CD4-positive, alpha-beta T cell treated with Interferon alpha-2 for 1 hour (primary cell): ENCODE measurements at places on chromosomes 4 and X.

DNA sequence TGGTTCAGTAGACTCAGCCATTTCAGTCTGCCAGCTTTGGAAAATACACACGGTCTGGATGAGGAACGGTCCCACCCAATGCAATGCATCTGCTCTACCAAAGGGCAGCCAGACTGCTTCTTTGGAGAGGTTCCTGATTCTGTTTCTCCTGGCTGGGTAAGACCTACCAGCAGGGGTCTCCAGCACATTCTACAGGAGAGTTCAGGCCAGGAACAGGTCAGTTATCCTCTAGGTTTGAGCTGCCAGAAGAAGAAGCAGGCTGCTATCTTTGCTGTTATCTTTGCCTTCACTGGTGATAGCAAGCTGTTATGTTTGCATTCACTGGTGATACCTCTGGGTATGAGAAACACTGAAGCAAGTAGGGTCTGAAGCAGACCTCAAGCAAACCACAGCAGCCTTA is 45.5 kb upstream of the PBDC1 start:
- DNase-seq, result no peak

DNA sequence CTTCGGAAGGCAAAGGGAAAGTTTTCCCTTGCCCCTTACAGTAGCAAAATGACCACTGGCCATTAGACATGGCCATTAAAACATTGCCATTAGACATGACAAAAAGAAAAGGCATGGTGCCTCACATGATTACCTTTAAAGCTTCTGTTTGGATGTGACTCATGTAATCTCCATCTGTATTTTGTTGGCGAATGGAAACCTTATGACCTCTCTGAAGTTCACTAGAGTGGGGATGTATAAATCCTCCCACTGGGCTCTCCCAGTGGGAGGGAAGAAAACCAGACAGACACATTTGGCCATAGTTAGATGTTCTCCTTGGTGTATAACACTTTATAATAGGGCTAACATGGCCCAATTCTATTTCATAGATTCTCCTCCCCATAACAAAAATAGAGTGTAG is 152.6 kb downstream of the MAGEB17 start:
- DNase-seq, result no peak

DNA sequence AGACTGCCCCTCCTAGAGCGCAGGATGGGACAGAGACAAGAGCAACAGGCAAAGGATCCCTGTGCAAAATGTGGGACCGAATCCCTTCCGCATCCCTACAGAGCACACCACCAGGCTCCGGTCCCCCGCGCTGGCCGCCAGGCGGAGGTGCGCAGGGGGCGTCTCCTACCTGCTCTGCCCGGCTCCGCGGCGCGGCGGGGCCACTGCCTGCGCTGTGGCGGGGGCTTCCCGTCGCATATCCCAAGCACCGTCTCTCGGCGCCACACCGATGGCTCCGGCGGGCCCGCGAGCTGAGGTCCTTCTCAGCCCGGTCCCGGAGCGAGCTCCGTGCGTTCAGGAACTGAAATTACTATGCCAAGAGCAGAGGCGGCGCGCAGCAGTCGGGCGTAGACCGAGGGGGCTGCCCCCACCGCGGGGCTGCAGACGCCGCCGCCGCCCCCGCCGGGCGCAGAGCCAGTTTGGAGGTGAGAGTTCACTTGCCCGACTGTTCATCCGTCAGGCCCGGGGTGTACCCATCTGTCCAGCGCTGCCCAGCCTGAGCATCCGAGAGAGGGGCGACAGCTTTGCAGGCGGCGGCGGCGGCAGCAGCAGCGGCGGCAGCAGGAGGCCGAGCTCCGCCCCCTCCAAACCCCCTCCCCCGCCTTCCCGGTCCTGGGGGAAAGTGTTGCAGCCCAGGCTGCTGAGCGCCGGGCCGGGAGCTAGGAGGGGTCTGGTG is at the start of gene GPRIN3:
Gene GPRIN3, minus strand, starts transcription at position 355 of the 715 bp plus-strand sequence. CDS start 57,690 bp downstream, outside the sequence.
- peak; percentile 71 for DNase-seq

- DNase-seq, result no peak
These were observed 623.8 kb downstream of the FAT4 start for GRCh38 chr4:125938541-125938940.

GRCh38 chr4:70753630-70754029 is 31.9 kb downstream of the RUFY3 start:
- no peak for DNase-seq

- no peak for DNase-seq
These were observed 197.0 kb upstream of the DCAF8L1 start for GRCh38 chrX:28178206-28178605.

- DNase-seq, result no peak
These were observed 24.5 kb downstream of the WDR17 start for GRCh38 chr4:176090115-176090514.

- DNase-seq, result no peak
These were observed 56.1 kb downstream of the INTS12 start for GRCh38 chr4:105652286-105652888.

- DNase-seq, result no peak
These were observed 6.3 kb downstream of the AREG start for GRCh38 chr4:74451214-74451661.

GRCh38 chrX:46758163-46758955 is 559 bp downstream of the SLC9A7 start:
- no peak for DNase-seq

DNA sequence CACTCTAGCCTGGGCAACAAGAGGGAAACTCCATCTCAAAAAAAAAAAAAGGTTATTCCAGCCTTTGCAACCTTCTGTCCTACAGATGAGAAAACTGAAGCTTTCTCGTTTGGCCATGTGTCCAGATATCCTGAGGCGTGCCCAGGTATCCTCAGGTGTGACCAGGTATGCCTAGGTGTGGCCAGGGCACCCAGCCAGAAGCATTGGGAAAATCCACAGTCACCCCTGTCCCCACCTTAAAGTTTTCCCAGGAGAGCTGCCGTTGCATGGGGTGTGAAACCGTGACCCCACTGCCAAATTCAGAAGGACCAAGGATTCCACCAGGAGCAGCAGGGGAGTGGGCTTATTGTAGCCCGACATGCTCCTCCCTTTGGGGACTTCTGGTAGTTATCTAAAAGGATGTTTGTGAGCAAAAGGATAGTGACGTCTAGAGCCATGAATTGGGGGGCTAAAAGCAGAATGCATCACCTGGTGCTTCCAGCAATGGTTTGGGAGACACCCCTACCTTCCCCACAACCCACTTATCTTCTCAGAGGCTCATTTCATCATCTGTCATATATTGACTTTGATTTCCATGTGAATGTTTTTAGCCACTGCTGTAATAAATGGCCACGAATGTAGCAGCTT is 4.0 kb upstream of the DHRSX start:
- DNase-seq, result no peak

DNA sequence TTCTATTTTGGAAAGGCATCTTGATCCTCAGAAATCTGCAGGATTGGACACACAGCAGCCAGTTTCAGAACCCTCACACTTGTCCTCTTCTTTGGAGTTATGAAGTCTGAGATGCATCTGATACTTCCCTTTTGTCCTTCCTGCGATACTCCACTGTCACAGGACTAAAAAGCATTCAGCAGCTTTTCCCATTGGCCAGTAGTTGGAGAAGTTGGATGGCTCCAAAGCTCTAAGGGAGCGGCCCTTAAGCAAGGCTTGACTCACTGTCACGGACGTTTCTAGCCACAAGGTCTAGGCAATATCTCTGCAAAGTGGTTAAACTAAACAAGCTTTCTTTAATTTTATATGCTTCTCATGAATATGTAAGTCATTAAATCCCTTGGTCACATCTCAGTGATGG is 417.0 kb downstream of the AFF2 start:
- no peak for DNase-seq

DNA sequence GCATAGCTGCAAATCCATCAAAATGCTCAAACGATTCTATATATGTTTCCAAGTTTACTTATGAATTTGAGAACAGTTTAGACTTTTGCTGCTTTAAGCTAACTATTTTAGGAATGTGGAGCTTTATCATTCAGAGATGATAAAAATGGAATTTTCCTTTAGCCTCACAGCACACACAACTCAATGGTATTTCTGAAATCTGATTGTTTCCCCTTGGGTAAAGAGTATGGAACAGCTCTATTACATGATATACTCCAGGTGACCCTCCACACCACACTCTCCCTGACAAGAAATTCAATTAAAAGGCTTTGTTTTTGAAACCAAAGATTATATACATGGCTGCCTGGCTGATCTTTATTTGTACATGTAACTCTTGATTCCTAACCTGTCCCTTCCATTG is 120.0 kb downstream of the LUZP4 start:
- no peak for DNase-seq

DNA sequence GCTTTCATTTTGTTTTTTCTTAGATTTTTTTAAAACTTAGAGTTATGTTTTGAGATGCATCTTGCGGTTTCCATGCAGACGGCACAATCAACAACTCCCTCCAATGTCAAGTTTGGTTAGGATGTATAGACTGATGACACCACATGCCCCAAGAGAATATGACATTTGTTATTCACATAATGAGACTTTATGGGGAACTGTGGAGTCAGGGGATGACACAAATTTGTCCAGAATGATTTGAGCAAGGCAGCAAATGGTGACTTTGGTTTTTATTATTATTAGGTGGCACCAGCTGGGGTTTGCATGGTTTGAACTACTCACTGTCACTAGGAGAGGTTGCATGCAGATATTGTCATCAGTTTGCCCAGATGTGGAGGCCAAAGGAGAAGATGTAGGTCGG is 461.8 kb upstream of the PRKX start:
- DNase-seq, result no peak

- DNase-seq, result no peak
These were observed 192.4 kb downstream of the MGST2 start for GRCh38 chr4:139857977-139858376.

GRCh38 chrX:30230395-30230794 is at the start of gene MAGEB3:
Gene MAGEB3, plus strand, starts transcription at chrX:30230657. Its CDS starts 5,268 bp downstream, at chrX:30235925.
- DNase-seq, result no peak

DNA sequence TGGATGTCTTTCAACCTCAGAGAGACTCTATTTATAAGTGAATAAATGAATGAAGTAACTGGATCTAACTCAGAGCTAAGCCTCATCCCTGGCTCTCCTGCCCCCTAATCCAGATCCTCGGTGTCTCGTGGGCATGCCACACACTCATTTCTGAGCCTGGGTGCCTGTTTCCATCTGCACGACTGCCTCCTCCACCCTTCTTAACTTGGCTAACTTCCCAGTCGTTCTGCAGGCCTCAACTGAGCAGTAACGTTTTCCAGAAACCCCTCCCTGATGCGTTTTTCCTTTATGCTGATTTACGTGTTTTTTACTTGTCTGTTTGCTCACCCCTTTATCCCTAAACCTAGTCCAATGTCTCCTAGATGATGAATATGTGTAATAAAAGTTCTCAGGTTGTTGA is 186.9 kb upstream of the HS3ST1 start:
- DNase-seq, result no peak

DNA sequence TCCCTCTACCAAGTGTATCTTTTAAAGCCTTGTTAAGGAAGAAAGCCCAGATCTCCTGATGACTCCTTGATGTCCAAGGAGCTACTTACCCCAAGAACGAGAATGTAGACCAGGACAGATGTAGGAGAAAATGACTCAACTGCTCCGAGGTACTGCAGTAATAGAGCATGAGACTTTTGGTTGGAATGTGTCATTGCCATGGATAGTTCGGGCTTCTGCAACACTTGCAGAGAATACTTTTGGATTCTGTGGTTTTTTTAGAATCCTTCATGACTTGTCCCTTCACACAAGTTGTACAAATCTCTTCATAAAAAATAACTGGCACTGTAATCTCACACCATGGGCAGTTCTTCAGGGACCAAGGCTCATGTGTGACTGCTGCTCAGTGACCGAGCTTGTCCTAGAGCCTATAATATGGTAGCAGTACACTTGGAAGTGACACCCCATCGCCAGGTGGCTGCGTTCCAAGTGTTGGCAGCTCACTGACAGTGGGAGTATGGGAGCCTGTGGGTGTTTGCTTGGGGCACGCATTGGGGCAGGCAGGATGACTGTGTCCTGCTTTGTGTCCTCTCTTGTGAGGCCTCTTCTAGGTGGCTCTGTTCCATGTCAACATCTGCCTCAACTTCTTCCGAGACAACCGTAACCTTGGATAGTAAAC is 87.9 kb upstream of the WDR1 start:
- no peak for DNase-seq

- DNase-seq, result peak; percentile 31
These were observed 1.6 kb downstream of the RCHY1 start for GRCh38 chr4:75512386-75513211.

DNA sequence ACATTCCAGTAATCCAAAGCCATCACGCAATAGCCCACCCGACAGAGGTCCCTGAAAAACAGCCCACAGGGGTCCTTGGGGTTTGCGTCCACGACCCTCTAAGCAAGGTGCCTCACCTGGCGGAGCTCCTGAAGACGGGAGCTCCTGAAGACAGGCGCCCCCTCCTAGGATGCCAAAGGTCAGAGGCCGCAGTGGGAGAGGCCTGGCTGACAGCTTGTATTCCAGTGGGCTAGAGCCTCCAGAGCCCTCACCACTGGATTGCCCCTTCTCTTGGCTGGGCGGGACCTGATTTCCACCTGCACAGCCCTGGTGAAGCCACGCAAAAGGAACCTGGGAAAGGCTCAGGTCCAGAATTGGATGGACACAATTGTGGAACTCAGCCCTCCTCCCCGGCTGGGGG is 29.7 kb upstream of the WFS1 start:
- no peak for DNase-seq

GRCh38 chr4:93561842-93562241 is 266.7 kb upstream of the ATOH1 start:
- DNase-seq, result no peak

- DNase-seq, result no peak
These were observed 8.1 kb downstream of the ACSL1 start for GRCh38 chr4:184817494-184818215.

- no peak for DNase-seq
These were observed 93.3 kb downstream of the HMX1 start for GRCh38 chr4:8778291-8778690.

GRCh38 chr4:16206301-16206700 is 20.0 kb downstream of the TAPT1 start:
- DNase-seq, result no peak

DNA sequence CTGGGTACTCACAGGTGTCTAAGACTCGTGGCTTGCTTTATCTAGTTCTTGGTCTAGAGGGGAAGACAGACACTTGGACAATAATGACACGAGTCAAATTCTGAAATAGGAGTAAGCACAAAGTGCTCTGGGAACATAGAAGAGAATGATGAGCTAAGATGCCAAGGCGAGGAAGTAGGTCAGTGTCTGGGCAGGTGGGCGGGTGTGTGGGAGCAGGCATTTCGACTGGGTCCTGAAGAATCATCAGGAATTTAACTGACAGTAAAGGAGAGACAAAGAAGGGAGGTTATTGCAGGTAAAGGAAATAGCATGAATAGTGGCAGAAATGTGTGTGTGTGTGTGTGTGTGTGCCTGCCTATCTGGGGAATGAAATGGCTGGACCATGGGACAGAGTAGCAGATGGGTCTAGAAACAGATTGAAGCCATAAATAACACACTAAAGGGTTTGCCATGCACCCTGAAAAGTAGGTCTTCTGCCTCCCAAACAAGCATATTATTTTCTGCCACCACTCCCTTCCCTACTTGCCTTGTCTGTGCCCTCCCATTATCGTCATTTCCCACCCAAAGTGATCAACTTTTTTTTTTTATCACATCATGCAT is 58.4 kb upstream of the SLC25A43 start:
- no peak for DNase-seq

GRCh38 chr4:37684154-37684553 is 2.0 kb downstream of the RELL1 start:
- DNase-seq, result no peak

- DNase-seq, result no peak
These were observed 1.1 kb downstream of the FSTL5 start for GRCh38 chr4:162162672-162163071.

- DNase-seq, result no peak
These were observed 48.8 kb upstream of the NEUROG2 start for GRCh38 chr4:112564706-112565270.
